Astrocyte of the hippocampus (primary cell): ENCODE measurements at places on chromosomes 7 and 10.

GRCh38 chr10:22478555-22479334 is 133.4 kb downstream of the SPAG6 start:
- DNase-seq = no peak

DNA sequence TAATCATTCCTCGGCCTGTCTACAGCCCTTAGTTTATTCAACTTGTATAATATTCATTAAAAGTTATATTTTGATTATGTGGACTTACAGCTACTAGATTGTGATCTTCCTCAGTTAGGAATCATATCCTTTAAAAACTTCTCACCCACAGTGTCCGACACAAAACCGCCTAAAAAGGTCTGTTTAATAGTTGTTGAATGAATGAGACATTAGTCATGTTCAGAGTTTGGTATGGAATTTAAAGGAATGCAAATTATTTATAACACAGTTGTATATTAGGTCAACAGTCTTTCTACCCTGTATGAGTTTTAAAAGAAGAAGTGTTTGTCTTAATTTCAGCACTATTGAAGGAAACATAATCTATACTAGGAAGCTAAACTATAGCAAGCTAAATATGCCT is 390.0 kb downstream of the ARL4A start:
- DNase-seq = peak; percentile 41

DNA sequence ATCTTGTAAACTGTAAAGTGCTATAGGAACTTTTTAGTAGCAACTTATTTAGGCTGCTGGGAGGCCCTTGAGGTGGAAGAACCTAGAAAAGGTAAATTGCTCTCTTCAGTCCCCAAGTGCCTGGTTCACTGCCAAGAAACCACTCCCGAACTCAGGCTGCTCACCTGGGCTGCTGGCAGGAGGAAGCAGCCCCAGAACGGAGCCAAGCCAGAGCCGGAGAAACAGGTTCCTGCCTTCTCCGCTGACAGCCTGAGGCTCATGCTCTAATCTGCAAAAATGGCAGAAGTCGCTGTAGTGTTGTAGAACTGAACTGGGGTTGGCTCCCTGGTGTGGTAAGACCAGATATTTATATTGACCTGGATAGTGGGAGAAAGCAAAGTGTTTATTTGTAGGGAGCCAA is 136.0 kb downstream of the CUL2 start:
- no peak for DNase-seq

DNA sequence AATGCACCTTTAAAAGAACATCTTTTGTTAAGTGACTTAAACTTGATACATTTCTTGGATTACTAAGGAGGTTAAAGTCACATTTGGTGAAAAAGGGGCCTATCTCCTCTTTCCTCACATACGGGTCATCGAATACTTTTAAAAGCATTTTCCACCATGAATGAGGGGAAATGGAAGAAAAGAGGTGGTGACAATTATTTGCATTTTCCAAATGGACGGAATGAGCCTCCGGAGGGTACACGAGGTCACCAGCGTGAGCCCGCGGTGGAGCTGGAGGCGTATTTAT is 1.0 kb upstream of the BMPR1A start:
- DNase-seq = no peak

GRCh38 chr10:79026341-79026761 is 42.4 kb upstream of the ZMIZ1 start:
- DNase-seq = no peak
